IMR-90 (cell line): ENCODE measurements at places on chromosomes 3 and 15. TPM values are rescaled to one million over a fixed set of nuclear protein-coding genes. Genes with fewer than 3 reads are reported as not detected.

DNA sequence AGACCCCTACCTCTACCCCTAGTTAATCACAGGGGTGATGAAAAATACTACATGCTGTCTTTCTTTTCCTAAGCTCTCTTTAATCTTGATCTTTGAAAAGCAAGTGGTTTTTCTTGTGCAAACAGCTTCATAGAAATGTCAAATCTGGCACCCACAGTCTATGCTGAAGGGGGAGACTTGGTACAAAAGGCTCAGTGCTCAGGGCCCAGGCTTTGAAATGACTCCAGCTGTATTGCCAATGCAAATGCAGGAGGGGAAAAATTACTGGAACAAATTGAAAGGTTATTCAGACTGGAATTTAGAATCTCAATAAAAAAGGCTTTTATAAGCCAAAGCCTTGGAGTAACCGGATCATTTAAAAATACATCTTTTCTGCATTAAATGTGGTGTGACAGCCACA is 223.9 kb downstream of the LRTM1 start:
- no peak for DNase-seq

DNA sequence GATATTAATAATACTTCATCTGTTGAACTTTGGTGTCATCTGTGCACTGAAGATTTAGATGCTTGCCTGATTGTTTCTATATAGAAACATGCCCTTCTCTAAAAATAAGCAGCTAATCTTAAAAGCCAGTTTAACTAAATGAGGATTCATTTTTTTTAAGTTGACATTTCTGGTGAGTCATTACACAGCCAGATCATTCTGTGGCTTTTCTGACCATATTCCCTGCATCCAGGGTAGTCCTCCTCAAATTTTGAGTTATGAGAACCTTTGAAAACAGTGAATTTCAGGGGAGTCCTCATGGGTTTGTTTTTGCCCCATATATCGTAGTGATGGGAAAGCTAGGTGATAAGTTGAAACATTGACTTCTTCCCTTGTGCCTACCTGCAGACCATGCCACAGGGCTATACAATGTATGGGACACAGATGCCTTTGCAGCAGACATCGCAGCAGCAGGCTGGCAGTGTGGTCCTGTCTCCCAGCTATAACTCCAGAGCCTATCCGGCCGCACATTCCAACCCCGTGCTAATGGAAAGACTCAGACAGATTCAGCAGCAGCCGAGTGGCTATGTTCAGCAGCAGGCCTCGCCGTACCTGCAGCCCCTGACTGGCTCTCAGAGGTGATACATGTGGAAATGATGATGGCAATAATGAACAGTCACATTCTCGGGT is 26.5 kb upstream of the P2RY12 start:
- DNase-seq = peak; percentile 60

- no peak for DNase-seq
Observed at GRCh38 chr3:128922804-128923459, 43.5 kb downstream of the ACAD9 start.

DNA sequence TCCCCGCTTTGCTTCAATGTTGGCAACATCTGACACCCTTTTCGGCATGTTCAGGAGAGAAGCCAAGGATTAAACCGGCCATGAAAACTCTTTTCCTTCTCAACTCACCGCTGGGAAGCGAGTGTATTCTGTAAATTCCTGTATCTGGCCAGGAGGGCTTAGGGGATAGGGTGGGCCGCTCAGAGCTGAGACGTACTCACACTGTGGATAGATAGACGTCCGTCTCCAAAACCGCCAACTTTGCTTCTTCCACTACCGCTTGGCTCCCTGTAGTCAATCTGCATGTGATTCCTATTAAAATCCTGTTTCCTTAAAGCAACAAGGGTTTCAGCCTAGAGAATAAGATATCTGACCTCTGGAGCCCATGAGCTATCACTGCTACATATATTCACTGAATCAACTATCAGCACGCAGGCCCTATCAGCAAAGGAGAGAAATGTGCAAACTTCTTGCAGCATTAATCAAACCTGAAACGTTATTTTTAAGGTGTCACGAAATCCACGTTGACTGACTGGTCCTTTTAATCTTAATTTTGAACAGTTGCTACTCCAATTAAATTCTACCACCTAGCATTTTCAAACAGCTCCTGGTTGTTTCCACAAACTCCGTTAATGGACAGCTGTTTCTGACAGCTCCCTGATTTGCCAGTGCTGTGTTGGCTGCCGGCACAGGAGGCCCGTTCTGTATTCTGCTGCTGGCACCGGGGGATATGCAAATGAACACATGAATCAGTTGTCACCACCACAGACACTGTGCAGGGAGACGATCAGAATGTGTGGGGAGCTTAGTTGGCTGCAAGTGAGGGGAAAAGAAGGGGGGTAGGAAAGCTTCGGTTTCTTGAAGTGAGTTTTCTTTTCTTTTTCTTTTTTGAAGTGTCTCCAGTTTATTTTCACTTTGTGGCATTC is 438.9 kb upstream of the ARRDC4 start:
- no peak for DNase-seq

GRCh38 chr3:71339049-71339448 is 244.5 kb downstream of the FOXP1 start:
- no peak for DNase-seq

DNA sequence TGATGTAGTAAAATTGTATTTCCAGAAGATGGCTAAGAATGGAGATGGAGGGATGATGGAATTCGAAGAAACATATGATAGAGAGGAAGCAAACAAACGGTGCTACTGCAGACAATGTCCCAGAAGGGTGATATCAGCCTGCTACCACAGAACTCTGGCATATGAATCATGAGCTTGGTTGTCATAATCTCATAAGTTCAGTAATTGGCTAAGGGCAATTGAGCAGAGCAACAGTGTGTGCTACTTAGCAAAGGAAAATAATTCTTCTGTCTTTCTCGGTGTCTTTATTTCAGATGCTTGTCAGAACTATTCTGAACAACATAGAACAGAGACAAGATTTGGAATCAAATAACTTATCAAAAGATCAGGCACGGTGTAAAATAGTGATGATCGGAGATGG is 407.3 kb downstream of the GBE1 start:
- no peak for DNase-seq

- no peak for DNase-seq
Observed at GRCh38 chr3:26292780-26293179, 329.8 kb upstream of the LRRC3B start.

GRCh38 chr15:95874637-95875036 is 455.9 kb upstream of the NR2F2 start:
- DNase-seq = no peak

The CAPN3 gene
- 1.0 and 1.1 TPM in 2 replicates for polyA plus RNA-seq

GRCh38 chr3:179495483-179495882 is 44.2 kb upstream of the GNB4 start:
- DNase-seq = no peak

The POPDC2 gene
- polyA plus RNA-seq = 0.29 and 0.32 TPM in 2 replicates

- DNase-seq = no peak
Observed at GRCh38 chr3:137039570-137039969, 81.8 kb downstream of the IL20RB start.

The PLS1 gene
- polyA plus RNA-seq = 0.29 and 0.34 TPM in 2 replicates

DNA sequence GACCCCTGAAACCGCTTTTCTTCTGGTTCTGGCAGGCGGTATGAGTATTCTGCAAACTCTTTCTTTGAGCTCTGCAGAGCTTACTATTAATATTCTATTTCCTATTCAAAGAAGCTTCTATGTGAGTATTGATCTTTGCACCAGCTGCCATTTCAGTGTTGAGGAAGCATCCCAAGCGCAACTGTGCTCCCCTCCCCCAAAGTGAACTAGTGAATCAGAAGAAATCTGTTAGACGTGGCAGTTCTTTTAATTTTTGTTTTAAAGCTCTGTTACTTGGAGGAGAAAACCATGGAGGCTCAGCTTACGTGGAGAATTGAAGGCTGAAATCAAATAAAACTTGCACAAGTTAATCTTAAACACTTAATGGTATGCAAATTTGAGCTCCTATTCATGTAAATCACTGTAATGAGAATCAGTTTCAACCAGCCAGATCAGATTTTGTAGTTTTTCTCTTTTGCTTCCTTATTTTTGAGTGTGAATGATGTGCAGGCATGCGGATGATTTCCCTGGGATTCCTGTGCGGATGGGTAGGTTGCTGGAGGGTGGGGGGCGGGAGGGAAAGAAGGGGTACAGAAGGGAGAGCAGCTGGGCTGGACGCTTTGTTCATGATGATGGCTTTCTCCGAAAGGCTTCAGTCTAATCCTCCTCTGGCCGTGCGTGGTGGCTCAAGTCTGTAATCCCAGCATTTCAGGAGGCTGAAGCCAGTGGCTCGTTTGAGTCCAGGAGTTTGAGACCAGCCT is 16.1 kb upstream of the AGBL1 start:
- no peak for DNase-seq

The P3H2 gene
- 54.9 and 64.3 TPM in 2 replicates for polyA plus RNA-seq

DNA sequence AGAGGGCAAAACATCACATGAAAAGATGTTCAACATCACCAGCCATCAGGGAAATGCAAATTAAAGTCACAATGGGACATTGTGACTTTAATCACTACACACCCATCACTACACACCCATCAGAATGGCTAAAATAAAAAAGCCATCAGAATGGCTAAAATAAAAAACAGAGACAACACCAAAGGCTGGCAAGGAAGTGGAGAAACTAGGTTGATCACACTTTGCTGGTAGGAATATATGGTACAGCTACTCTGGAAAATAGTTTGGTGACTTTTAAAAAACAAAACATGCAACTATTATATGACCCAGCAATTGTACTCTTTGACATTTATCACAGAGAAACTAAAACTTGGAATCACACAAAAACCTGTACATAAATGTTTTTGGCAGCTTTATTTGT is 15.1 kb upstream of the ABHD5 start:
- no peak for DNase-seq

DNA sequence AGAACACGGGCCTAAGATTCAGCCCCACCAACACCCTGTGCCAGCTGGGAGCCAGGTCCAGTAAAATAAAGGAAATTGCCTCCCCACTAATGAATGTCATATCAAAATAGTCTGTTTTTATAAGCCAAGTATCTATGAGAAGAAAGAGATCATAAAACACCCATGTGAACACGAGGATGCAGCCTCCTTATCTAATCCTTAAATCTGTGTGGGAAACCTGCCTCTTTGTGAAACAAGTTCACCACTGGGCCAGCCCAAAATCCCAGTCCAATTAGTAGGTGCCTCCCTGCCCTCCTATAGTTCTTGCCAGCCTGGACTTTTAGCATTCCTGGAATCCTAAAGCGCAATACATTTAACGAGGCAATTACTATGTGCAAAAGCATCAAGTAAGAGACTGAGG is 42.0 kb downstream of the SCAPER start:
- no peak for DNase-seq

DNA sequence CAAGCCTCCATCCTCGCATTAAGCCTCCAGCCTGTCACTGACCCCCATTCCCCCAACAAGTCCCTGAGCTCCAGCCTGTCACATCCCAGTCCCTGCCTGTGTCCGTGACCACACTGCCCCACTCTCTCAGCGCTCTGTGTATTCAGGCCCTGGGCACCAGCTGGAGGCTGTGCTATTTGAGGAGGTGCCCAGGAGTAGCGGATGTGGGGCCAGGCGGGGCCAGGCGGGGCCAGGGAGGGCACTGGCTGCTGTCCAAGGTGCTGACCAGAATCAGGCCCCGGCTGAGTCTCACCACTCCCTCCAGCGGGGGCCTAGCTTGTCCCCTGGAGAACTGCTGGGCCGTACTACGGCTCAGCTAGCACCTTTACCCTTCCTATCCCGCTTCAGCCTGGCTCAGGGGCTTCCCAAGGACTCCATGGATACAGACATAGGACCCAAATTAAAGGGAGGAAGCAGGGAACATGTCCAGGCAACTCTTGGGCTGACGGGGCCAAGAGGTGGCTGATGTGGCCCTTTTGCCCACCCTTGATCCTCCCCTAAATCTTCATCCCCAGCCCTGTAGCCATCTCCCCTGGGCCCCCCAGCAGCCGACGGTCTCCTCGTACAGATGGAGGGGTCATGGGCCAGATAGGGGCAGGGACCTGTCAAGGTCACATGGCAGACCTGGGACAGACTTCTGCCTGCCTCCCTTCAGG is 1.1 kb downstream of the HHATL start:
- DNase-seq = no peak

- no peak for DNase-seq
Observed at GRCh38 chr3:87993566-87993965, 65.2 kb downstream of the CGGBP1 start.

The PPM1L gene
- 0.09 and 0.14 TPM in 2 replicates for polyA plus RNA-seq

The ALAS1 gene
- polyA plus RNA-seq = 47.2 and 47.8 TPM in 2 replicates

DNA sequence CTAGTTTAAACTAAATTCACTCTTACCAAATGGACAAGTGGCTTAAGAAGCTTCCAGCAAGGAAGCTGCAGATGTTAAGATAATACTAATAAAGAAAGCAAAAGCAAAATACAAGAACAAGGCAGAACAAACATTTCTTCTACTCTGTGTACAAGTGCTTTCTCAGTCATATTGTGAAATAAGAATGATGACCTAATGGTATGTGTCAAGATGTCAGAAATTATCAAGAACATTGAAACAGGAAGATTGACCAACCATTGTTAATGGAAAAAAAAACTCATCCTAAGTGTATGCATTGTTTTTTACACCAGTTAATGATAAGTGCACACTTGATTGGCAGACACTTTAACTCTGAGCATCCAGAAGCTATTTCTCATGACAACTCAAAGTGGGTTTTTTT is 65.4 kb upstream of the P2RY1 start:
- no peak for DNase-seq

GRCh38 chr3:126125341-126125740 is 41.4 kb upstream of the SLC41A3 start:
- no peak for DNase-seq

The TLR9 gene
- 0.03 TPM in 1 of 2 replicates, not detected in the other for polyA plus RNA-seq

The C2CD4B gene
- not detected in 2 replicates for polyA plus RNA-seq

DNA sequence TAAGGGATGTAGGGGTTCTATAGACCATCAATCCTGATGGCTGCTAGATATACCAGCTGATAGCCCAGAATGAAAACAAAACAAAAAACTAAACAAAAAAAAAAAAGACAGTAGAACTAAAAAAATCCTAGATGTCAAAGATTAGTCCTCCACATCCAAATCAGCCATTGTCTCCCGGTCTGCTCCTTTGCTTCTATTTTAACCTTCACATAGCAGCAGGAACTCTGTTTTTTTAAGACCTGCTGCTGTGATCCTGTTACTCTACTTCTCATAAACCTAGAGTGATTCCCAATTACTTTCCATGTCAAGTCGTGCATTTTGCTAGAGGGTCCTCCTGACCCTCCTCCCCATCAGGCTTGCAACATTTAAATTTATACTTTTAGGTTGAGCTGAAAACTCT is 2.5 kb downstream of the IFT122 start:
- no peak for DNase-seq

GRCh38 chr3:194941956-194942511 is 256.4 kb downstream of the FAM43A start:
- DNase-seq = no peak

DNA sequence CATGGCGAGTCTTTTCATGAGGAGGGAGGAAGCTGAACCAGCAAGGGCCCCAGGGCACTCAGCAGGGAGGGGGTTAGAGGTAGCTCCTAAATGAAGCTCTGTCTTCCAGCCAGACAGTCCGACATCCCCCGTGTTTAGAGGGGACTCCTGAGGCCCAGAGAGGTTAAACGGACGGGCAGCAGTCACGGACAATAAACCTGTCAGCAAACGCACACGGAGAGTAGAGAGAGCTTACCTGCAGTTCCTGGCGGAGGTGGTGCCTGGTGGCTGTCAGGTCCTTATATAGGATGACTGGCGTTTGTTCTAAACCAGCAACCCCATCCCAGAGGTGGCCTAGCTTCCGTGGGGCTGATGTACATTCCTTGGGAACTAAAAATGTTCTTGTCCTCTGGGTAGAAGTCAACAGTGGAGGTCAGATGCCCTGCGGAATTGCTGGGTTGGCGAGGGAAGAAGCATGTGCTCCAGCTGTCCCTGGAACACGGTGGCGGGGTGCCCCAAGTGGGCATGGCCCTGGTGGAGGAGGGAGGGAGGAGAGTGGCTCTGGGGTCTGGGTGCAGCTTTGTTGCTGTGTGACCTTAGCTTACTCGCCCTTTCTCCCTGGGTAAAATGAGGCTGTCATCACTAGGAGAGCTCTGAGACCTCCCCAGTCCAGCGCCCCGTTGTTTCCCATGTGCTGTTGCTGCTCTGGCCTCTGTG is 2.1 kb downstream of the GHRL start:
- DNase-seq = no peak
